Activated T-helper 1 cell treated with anti-CD3 and anti-CD28 coated beads, Interleukin-12 subunit alpha, Interleukin-12 subunit beta, Interleukin-2, Interleukin-4 antibody, amounts not matched to agents 30 ng/mL and 10 ng/mL and 1 ng/mL, durations not matched to agents 14 hours and 24 hours and 36 hours (primary cell): ENCODE measurements at places on chromosomes 5 and 9. TPM values are rescaled to one million over a fixed set of nuclear protein-coding genes. Genes with fewer than 3 reads are reported as not detected.

CERCAM gene
- total RNA-seq = 0.86 and 1.6 TPM in 2 replicates

OTP gene
- not detected in 2 replicates for total RNA-seq

PCDHB13 gene
- total RNA-seq = not detected in 2 replicates

TMC1 gene
- not detected in 2 replicates for total RNA-seq

CDX1 gene
- total RNA-seq = not detected in 2 replicates

TTC1 gene
- total RNA-seq = 65.9 and 69.1 TPM in 2 replicates
